ENCODE measurements at places on chromosomes 2 and 18.

GRCh38 chr18:62781893-62782292, 66.6 kb downstream of the PHLPP1 start:
- DNase-seq, result no peak

DNA sequence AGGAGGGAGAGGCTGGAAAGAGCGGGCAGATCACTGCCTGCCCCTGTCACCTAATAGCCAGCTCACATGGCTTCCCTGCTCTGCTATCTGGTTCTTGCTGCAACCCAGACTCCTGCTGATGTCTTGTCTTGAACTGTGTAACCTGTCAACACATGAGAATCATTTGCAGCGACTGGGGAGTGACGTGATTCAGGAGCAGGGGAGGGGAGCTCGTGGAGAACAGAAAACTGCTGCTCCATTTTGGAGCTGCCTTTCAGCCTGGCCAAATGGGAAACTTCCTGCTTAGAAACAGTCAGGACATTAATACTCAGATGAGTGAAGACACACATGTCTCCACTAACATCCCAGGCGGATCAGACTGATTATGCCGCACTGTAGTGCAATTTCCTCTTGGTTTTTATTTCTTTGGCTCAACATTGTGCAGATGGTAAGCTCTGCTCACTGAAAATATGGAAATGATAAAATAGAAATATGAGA, 38.1 kb downstream of the RPL37A start:
- no peak for DNase-seq

DNA sequence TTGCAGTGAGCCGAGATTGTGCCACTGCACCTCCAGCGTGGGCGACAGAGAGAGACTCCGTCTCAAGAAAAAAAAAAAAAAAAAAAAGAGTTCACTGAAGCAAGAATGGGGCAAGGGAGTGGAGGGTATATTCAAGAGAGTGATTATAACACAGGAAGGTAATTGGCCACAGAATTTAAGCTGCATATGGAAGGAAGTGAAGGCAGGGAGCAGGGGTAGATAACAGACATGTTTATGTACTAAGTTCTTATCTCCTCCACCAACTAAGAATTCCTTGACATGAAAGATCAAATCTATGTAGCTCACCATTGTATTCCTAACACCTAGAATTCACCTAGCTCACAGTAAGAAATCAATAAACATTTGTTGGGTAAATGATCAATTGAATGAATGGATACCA, 37.3 kb downstream of the GKN2 start:
- no peak for DNase-seq

- DNase-seq, result peak; percentile 55
These were observed 6.7 kb upstream of the ACAA2 start for GRCh38 chr18:49819823-49820671.

- no peak for DNase-seq
These were observed 274.9 kb upstream of the LRRTM4 start for GRCh38 chr2:77797088-77797487.

DNA sequence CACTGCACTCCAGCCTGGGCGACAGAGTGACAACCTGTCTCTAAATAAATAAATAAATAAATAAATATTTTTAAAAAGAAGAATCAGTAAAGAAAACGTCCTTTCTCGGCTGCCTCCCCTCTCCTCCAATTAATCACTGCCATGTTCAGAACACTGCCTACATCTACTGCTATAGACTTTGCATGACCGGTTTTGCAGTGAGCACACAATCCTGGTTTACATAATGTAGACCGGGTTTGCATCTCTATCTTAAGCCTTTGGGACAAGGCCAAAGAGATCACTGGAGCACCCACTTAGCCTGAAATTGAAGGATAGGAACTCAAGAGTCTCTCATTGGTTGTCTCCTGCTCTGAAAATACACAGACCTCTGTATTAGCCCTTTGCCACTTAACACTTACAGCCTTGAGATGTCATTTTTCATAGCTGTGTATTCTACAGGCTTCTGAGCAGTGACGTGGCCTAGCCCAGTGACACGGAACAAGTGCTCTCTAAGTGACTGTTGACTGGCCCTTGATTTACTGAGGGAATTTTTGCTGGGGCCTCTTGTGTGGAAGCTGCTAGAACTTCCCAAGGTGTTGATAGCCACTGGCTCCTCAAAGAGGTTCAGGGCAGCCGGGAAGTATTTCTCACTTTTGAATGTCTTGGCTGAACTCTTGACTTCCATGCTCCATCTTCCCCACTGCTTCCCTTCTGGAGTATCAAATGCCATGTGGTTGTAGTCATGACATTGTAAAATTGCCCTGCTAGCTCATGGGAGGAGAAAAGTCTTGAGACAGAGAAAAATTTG, 45.3 kb upstream of the CCBE1 start:
- DNase-seq, result no peak

DNA sequence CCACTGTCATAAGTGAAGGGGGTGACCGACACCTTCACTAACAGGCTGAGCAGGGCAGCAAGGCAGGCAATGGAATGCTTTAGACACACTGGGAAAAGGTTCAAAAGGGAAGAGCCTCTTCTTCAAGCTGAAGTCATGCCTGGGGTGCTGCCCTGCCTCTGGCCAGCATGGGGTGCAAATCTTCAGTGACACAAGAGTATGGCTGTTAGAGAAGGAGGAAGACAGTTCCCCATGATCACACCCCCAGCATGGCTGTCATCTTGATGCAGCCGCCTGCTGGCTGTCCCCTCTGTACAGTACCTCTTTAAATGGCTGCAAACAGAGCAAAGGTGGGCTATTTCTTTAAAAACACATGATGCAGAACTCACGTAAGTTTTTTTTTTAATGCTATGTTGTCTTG, 71.9 kb downstream of the INPP4A start:
- DNase-seq, result no peak

GRCh38 chr2:239943571-239943970, 81.6 kb downstream of the NDUFA10 start:
- DNase-seq, result no peak

GRCh38 chr2:32755666-32756065, 127.8 kb downstream of the TTC27 start:
- no peak for DNase-seq
